ENCODE measurements at places on chromosomes 5 and 9.

GRCh38 chr5:113024076-113024697, 47.6 kb downstream of the DCP2 start:
- no peak for DNase-seq

- no peak for DNase-seq
Observed at GRCh38 chr5:159783726-159784247, 132.5 kb upstream of the ADRA1B start.

DNA sequence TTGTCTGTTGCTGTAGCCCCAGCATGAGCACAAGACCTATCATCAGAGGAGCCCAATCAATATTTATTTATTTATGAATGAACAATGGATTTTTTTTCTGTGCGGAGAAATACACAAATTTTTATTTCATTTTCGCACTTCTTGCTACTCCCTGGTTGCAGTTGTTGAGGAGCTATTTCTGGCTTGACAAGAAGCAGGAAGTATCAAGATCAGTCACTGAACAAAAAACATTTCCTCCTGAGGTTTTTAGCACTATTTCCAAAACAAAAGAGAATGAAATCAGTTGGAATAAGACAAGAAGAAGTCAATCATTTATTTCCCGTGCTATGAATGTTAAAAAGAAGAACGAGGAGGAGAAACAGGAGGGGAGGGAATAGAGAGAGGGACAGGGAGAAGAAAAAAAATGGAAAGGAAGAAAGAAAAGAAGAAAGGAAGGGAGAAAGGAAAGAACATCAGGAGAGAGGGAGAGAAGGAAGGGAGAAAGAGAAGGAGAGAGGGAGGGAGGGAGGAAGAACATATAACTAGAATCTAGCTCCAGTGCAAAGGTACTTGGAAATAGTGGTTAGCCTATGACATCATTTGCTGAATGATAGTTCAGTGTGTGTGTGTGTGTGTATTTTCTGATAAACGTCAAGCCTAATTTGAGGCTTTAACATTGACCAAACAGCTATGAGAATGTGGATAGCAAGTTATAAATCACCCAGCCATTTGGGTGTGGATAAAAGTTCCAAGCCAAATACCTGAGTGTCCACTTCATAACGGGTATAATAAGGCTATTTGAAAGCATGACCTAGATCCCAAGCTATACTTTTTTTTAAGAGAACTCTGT, 586.0 kb downstream of the EBF1 start:
- no peak for DNase-seq

GRCh38 chr9:68975365-68976043, 38.4 kb downstream of the PRKACG start:
- DNase-seq: no peak

GRCh38 chr9:114504341-114505186, 709 bp downstream of the WHRN start:
- peak; percentile 33 for DNase-seq

- DNase-seq: no peak
Observed at GRCh38 chr5:37662362-37662761, 177.5 kb downstream of the GDNF start.

DNA sequence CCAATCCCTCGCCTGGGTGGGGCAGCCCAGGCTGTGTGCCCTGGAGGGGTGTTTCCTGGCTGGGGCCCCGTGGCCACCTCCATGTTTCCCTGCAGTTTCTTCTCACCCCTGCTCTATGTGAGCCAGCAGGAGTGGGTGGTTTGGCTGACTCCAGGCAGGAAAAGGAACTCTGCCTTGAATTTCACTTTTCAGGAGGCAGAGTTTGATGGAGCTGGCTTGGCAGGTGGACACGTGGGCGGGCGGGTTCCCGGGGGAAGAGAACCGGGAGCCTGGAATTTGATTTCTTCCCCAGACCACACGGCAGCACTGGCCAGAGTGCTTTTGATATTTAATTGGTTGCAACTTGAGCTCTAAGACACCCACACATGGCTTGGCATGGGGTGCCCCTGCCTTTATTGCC, 119.8 kb upstream of the PANK3 start:
- no peak for DNase-seq

GRCh38 chr9:34328500-34328986, 525 bp downstream of the KIF24 start:
- no peak for DNase-seq

GRCh38 chr9:86546712-86547111, 192.5 kb upstream of the TUT7 start:
- no peak for DNase-seq

GRCh38 chr9:16526380-16526779, 344.1 kb downstream of the BNC2 start:
- DNase-seq: no peak

DNA sequence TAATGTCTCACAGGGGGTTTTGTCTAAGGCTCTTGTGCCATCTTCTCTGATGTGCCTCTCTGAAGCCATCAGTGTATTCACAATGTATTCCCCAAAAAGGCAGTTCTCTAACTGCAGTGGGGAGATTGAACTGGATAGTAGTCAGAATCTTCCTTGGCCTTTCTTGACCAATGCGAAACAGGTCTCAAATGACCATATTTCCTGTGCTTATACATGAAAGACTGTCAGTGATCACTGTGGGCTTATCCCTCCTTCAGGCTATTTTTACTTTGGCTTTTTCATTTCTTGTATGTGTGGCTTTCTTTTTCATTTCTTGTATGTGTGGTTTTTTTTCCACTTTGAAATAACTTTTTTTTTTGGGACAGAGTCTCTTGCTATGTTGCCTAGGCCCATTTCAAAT, 19.7 kb downstream of the HMGXB3 start:
- no peak for DNase-seq

GRCh38 chr5:9283021-9283420, 262.9 kb downstream of the SEMA5A start:
- DNase-seq: no peak

DNA sequence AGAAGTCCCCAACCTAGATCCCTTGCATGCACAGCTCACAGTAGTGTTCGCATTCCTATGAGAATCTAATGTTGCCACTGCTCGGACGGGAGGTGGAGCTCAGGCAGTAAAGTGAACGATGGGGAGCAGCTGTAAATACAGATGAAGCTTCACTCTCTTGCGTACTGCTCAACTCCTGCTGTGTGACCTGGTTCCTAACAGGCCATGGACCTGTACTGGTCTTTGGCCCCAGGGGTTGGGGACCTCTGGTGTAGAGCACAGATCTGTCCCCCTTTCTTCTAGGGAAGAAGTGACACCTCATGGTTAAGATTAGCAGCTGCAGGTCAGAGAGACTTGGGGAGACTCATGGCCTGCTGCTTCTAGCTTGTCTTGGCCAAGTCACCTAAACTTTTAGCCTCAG, 7.1 kb downstream of the ARHGEF28 start:
- no peak for DNase-seq

DNA sequence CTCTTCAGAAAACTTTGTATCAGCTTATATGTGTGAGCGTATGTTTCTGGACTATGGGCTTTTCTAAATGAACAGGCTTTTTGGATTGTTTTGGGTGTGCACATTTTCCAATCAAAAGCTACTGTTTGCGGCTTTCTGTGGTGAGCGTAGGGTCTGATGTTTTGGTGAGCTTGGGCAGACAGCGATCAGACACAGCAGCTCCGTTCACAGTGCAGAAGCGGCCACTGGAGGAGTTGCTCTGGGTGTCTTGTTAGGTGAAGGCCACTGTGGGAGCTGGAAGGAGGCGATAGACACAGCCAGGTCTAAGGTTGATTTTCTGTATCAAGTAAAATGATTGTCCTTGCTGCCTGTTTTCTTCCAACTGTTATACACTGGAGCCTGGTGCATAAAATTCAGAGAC, 11.1 kb downstream of the PRRC2B start:
- no peak for DNase-seq

DNA sequence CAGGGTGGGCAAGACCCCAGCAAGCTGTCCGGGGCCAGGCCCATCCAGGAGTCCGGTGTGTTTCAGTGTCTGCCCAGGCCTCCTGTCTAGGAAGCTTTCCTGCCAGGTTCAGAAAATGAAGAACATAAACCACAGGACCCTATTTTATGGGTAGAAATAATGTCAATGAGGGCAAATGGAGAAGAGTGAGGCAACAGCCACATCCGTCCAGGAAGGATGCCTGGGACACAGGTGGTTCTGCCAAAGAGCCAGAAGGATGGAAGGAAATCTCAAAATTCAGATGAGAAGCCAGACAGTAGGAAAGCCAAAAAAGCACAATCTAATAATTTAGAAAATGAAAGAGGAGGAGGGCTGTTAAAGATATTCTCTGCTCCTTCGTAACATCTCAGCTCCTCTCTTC, 262.3 kb downstream of the AUH start:
- DNase-seq: no peak

GRCh38 chr5:31273161-31273560, 79.7 kb downstream of the CDH6 start:
- DNase-seq: no peak

DNA sequence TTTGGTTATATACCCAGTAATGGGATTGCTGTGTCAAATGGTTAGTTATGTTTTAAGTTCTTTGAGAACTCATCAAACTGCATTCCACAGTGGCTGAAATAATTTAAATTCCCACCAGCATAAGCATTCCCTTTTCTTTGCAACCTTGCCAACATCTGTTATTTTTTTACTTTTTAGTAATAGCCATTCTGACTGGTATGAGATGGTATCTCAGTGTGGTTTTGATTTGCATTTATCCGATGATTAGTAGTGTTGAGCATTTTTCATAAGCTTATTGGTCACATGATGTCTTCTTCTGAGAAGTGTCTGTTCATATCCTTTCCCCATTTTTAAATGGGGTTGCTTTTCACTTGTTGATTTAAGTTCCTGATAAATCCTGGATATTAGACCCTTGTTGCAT, 435.7 kb upstream of the RIOK2 start:
- no peak for DNase-seq

DNA sequence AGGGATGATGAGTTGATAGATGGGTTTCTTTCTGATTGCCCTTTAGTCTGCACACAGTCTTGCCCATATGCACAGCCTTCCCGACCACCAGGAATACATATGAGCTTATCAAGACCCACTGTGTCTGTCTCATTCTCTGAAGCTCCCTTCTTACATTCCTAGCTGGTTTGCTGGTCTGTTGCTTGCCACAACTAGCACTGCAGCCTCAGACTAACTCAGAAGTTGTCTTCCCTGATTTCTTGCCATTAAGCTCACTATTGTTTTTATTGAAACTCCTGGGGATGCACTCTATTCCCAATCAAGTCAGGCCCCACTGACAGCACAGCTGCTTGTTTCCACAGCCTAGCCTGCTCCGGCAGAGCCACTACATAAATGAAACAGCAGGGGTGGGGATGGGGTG, 97.5 kb downstream of the SAXO1 start:
- DNase-seq: no peak

- DNase-seq: no peak
Observed at GRCh38 chr5:172093559-172093958, 87.1 kb upstream of the FBXW11 start.

DNA sequence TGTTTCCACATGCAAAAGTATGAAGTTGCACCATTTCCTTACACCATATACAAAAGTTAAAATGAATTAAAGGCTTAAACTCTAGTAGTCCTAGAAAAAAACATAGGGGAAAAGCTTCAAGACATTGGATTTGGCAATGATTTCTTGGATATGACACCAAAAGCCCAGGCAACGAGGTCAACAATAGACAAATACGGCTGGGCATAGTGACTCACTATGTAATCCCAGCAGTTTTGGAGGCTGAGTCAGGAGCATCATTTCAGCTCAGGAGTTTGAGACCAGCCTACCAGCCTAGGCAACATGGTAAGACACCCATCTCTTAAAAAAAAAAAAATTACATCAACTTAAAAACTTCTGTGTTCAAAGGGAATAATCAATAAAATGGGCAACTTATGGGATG, 30.9 kb upstream of the SREK1 start:
- DNase-seq: no peak

DNA sequence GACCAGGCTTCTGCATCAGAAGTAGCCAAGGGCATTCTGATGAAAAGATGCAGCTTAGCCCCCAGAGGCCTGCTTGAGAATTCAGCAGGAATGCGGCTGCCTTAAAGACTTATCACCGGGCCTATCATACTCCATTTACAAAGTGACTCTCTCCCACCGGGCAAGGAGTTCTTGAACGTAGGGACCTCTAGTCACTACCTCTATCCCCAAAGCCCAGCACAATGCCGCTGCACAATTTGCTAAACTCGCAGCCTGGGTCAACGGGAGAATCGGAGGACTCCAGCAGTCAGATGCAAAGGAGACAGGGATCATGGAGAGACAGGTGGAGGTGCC, 661 bp downstream of the PDCL start:
- no peak for DNase-seq

GRCh38 chr5:144249755-144250464, 79.2 kb downstream of the KCTD16 start:
- DNase-seq: no peak

DNA sequence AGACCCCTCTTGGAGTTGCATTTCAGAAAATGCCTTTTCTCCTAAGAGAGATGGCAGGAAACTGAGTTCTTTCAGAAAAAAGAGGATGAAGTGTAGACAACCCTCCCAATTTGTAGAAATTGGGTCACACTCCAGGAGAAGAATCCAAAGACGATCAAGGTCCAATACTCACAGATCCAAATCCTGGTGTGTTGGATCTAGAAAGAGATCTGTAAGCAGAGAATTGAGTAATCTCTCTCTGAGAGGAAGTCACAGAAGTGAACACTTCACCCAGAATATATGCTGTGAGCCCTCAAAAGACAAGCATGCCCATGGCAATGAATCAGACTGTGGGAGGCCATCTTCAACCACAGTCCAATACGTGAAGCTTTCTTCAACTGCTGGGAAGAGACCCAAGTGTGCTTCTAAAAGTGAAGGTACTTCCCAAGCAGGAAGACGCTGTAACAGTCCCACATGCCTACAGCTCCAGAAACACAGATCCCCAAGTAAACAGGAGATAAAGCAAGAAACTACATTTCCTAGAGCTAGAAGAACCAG, 182.7 kb downstream of the SMC2 start:
- no peak for DNase-seq

- no peak for DNase-seq
Observed at GRCh38 chr9:103397868-103398600, 402.9 kb downstream of the CYLC2 start.

DNA sequence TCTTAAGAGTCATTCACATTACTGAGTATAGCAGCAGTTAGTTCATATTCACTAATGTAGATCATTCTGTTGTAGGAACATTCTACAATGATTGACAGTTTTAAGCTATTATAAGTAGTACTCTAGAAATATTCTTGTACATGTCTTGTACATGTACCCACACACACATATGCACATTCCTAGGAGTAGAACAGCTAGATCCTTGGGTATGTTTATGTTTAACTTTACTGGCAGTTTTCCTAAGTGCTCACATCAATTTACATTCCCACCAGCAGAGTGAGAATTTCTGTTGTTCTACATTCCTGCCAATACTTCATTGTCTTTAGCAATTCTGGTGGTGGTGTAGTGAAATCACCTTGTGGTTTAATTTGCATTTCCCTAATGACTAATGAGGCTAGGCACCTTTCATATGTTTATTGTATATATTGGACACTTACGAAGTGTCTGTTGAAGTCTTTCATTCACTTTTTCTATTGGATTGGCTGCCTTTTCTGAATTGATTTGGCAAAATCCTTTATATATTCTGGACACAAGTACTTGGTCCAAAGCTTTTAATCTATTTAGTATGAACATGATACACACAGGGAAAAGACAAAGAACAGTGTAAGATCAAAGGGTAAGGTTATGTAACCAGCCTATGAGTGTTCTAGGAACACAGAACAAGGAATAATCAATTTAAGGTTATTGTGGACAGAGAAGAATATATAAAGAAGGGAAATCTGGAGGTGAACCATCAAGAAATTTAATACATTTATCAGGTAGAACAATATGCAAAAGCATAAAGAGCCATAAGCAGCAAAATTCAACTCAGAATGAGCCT, 95.6 kb downstream of the MLLT3 start:
- DNase-seq: no peak

- no peak for DNase-seq
Observed at GRCh38 chr5:99445805-99446204, 517.0 kb upstream of the CHD1 start.

- no peak for DNase-seq
Observed at GRCh38 chr5:176994460-176995121, 12.0 kb downstream of the UIMC1 start.
